ENCODE measurements at places on chromosomes 4 and X.

DNA sequence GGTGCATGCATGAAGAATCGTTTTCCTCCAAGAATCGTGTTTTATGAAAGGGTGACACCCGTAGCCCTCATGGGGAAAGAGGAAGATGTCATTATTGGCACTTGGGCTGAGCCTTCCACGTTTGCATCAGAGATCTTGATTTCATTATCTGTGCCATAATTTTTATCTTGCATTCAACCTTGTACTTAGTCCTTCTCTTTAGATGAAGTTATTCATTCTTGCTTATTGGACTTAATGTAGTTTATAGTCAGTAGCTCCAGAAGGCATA is 66.8 kb downstream of the GAB1 start:
- no peak for DNase-seq

DNA sequence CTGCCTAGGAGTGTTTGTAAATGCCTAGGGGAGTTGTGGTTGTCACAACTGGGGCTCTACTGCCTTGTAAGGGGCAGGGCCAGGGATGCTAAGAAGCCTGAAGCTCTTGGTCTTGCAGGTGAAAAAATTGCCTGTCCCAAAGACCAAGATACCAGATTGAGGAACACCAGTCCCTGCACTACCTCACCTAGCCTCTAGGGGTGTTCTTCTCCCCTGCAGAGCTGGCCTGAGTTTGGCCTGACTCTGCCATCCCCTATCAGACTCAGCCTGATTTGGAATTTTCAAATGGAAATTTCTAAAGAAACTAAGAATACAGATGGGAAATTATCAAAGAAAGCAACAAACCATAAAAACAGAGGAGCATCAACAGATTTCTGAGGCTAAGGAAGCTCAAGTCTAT is 90.4 kb downstream of the ZC4H2 start:
- no peak for DNase-seq

DNA sequence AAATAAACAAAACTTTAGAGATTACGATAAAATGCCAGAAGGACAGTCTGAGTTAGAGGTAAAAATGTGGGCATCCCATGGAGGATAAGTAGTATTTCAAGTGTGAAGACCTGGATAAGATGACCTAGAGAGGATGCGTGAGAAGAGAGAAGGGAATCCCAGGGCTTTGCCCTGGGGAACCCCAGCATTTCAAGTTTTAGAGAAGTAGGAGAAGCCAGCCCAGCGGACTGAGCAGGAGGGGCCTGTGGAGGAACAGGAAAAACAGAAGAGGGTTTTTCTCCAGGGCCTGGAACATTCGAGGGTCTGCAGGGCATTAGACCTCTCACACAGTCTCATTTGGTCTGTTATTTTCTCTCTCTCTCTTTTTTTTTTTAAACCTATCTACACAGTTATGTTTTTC is 2.9 kb upstream of the CFP start:
- DNase-seq, result no peak

DNA sequence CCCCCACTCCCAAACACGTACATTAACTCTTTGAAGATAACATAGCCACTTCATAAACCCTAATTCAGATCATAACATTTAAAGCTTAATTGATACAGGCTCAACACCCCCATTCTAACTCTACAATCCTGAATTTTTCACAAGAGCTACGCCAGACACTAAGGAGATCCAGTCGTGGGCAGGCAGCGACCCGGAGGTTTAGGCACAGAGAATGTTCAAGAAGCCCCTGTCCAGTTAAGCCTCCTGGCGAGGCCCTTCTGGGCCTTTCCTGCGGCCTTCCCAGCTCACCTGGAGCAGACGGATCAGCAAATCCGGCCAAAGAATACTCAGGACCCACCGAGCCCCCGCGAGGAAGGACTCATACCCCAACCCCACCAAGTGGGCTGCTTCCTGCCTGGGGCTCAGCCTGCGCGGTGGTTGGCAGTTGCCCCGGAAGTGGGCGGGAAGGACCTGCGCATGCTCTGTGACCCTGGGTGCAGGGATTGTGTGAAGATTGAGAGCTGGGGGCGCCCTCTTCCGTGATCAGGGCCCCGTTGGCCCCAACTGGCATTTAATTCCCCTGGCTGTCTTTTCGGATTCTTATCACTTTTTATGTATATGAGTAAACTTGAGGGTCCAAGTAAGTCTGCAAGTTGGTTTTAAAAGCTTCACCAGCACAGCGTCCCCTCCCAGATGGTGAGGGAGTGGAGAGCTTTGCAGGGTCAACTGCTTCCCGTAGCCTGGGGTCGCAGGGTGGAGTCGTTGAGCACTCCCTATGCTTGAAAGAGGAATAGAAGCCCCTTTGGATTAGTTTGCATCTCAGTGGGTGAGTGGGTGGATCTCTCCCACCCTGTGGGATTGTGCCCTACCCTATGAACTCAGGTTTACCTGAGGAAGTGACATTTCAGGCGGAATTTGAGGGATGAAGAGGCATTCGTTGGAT is at the start of gene TRIM61:
Gene TRIM61 (minus strand): TSS at position 415 of the 922 bp plus-strand sequence. CDS start 7,655 bp downstream, outside the sequence.
- peak; percentile 72 for DNase-seq

DNA sequence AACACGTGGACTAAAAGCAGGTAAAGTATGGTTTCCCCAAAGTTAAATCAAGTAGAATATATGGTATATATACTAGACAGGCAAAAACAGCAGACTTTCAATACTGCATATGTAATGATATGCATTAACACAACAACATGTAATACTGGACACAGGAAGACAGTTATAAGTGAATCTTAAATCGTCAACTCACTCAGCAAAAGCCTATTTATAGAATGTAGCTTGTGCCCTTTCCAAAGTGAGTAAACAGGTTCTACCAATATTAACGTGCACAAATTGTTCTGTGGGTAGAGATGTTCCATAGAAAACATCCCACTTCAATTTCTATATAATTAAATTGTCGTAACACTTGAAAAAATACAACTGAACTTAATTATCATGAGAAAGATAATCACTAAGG is 30.6 kb downstream of the FAM241A start:
- DNase-seq, result no peak

DNA sequence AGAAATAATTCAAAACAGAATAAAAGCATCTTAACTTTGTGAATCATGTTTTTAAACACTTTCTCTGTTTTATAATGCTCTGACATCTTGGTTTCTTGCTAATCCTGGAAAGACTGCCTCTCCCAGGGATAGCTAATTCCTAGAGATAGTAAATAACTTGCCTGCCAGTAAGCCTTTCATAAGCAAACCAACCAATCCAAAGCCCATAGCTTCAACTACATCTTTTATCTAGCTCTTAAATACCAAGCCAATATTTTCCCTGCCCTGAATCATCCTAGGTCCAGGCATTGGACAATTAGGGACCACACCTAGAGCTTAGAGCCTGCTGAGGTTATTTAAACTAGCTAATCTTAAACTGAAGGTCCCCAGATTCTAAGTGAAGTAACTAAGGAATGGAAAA is 223.7 kb upstream of the DIPK2B start:
- DNase-seq, result no peak

DNA sequence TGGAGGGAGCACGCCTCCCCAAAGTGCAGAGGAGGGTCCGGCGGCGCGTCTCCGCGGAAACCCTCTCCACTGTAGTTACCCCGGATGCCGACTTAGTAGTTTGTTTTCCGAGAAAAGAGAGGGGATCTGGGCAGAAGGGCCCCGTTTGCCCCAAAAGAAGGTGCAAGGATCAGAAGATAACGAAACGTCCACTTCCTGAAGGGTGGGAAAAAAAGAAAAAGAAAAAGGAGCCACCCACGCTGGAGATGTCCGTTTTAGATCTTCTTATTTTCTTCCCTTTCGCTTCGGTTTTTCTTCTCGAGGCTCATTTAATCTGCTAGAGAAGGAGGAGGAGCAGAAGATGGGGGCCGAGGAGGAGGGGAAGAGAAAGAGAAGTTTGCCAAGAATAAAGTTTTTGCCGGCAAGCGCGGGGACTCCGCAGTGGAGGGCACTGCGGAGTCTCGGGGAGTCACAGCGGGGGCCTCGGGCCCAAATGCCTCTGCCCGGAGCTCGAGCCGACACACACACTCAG is 517 bp downstream of the LEF1 start:
- no peak for DNase-seq

- no peak for DNase-seq
Observed at GRCh38 chr4:109912706-109913595, at the start of gene EGF. EGF (plus strand) TSS chr4:109912883; CDS start chr4:109913336, 453 bp downstream.

DNA sequence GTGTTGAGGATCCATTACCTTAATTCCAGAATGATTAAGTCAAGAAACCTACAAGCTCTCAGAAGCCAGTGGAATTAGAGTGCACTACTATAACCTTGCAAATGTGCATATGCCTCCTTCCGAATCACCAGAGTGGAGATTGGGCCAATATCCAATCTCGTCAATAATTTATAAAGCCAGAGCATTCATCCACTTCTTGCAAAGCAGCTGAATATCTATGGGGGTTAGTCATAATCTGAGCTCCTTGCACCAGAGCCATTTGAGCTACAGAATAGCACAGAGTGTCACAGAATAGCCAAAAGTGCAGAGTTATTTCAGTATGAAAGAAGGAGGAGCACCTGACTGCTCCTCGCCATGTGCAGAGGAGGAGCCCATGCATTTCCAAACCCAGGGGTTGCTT is 69.2 kb upstream of the MTM1 start:
- DNase-seq, result no peak

DNA sequence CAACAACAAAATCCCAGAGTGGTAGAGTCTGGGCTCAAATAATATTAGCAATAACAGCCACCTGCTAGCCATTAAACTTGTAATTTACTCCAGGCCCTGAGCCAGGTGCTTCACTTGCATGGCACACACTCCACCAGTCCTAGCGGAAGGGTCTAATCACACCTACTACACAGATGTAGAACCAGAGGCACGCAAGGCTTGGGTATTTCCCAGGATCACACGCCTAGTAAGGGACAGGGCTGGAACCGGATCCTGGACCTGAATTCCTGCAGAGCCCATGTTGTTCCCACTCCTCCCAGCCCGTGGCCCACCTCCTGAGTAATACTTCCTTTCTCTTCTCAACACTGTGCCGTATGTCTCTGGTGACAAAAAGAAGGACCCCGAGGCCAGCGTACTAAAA is 5.7 kb downstream of the MAGEA1 start:
- no peak for DNase-seq

DNA sequence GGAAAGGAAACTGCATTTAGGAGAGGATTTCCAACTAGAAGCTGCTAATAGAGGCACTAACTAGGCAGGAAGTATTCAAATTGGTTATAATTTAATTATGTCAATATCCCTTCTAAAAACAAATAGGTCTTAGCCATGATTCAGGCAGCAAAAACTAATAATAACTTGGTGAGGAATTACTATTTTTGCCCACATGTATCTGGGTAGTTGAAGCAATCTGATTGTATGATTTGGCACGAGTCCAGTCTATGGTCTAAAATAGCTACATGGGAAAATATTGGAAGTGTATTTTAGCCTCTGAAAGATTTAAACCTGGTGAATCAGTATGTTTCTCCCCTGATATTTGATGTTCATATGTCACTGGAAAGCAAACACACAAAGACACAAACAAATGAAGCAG is 62.2 kb downstream of the MFAP3L start:
- DNase-seq, result no peak

DNA sequence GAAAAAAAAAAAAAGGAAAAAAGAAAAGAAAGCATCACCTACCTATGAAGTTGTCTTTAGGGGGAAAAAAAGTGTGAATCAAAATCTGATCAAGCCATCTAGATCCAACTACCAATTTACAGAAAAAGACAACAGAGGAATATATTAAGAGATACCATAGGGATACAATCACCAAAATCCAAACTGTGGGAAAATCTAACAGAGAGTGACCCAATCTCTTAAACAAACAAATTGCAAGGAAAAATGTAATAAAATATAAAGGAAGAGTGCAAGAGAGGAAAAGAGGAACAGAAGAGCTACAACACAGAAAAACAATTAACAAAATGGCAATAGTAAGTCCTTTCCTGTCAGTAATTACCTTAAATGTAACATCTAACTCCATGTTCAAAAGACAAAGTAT is 19.0 kb downstream of the THOC2 start:
- DNase-seq, result no peak

- DNase-seq, result no peak
Observed at GRCh38 chrX:113804819-113805218, 779.1 kb upstream of the HTR2C start.

GRCh38 chrX:149848855-149849254 is 32.1 kb upstream of the MAGEA8 start:
- DNase-seq, result no peak

DNA sequence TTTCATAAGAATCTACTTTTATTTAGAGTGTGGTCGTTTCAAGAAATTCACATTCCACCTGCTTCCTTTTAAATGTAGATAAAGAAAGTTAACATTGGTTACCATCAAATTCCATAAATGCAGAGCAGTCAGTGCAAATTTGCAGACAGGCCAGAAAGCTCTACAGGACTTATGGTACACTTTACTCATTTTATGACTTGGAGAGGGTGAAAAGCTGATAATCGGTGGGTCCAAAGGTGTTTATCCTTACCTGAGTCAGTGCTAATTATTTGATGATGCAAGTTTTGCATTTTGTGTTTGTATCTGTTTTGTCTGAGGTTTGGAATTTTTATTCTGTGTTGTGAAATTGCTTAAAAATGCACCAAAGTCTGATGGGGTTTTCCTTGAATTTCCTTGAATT is 193.3 kb downstream of the PALLD start:
- DNase-seq, result no peak

GRCh38 chr4:65669111-65670019 is 924 bp downstream of the EPHA5 start:
- DNase-seq, result no peak

- no peak for DNase-seq
Observed at GRCh38 chrX:139495324-139495723, 35.2 kb upstream of the F9 start.

- no peak for DNase-seq
Observed at GRCh38 chrX:123219916-123220315, 35.8 kb downstream of the GRIA3 start.

DNA sequence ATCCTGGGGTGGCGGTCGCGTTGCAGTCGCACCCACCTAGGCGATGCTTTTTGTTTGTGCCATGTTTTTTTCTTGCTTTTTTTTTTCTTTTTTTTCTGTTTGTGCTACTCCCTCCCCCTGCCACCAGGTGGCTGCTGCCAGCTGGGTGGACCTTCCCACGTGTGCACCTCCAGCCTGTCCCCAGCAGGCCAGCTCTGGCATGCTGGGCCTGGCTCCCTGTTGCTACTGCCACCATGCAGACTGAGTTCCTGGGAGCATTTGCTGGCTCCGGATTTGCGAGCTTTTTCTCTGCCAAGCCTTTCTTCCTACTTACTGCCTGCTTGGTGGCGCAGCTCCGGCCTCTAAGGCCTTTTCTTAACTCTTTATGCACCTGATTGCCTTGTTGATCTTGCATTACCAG is 161.2 kb upstream of the WDFY3 start:
- DNase-seq, result no peak

- DNase-seq, result no peak
Observed at GRCh38 chr4:30953799-30954198, 233.6 kb downstream of the PCDH7 start.

- no peak for DNase-seq
Observed at GRCh38 chr4:3223956-3224748, 24.8 kb upstream of the MSANTD1 start.

DNA sequence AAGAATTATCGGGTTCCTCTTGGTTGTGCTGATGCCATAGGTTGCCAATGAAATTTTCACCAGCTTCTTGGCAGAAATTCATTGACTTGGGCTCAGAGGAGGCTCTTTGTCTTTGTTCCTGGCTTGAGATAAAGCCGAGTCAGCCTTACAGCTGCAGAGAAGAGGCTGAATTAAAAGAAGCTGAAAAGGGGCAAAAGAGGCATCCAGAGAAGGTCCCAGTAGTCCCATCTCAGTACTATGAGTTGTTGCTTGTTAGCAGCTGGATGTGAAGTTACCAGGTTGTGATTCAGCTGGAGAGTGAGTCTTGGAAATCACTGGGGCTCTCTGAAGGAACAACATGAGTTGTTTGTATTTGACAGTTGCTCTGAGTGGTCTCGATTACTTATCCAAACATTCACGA is 59.7 kb downstream of the SMAD1 start:
- no peak for DNase-seq
